RWPE1 (cell line): ENCODE measurements at places on chromosomes 1 and 21.

- DNase-seq: no peak
Observed at GRCh38 chr1:1597275-1597930, 2.5 kb downstream of the FNDC10 start.

GRCh38 chr1:156136970-156137483, 16.4 kb upstream of the SEMA4A start:
- DNase-seq: no peak

DNA sequence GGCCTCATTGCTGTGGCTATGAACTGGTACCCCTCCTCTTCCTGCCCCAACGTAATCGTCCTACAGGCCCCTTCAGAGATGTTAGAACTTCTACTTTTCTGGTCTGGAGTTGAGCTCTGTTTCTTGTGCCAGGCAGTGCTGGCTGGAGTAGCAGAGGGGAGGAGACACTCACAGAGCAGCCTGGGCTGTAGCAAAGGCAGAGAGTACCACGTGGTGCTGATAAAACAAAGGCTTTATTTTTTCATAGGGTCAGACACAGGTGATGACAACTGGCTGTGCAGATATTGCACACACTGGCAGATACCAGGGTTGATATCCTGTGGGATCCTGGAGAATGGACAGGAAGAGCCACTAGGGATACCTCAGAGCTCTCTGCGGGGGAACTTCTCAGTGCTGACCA, 23.2 kb downstream of the CRCT1 start:
- no peak for DNase-seq

DNA sequence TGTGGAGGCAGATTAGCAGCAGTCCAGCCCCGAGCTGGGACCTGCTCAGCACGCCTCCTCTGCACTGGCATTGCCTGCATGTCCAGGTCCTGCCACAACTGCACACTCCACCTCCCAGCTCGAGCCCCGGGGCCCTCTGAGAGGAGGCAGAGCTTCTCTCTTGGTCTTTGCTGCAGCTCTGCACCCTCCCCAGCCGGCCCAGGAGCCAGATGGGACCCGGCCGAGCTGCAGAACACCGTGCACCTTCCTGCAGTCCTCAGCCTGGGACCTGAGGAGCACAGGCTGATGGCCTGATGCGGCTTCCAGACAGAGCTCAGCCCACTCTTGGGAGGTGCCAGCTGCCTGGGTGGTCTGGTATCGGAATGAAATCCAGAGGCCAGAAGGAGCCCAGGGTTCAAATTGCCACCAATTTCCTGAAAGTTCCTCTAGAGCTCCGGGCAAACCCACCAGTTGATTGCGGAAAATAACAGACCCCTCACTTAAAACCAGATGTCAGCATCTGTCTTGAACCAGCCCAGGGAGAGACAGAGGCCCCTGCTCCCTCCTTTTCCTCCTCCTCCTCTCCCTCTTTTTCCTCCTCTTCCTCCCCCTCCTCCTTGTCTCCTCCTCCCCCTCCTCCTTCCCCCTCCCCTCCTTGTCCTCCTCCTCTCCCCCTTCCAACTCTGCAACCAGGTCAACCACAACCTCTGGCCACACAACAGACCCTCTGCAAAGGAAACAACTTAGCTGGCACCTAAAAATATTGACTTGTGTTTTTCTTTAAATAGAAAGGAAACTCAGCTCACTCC, 10.6 kb upstream of the SPSB1 start:
- no peak for DNase-seq

GRCh38 chr1:231252336-231252735, 11.3 kb downstream of the GNPAT start:
- DNase-seq: peak; percentile 8

- DNase-seq: no peak
Observed at GRCh38 chr1:95034506-95034905, 38.2 kb downstream of the ALG14 start.

GRCh38 chr1:14262637-14263036, 335.8 kb upstream of the KAZN start:
- no peak for DNase-seq

- no peak for DNase-seq
Observed at GRCh38 chr1:15737324-15738319, 1.6 kb downstream of the SLC25A34 start.

DNA sequence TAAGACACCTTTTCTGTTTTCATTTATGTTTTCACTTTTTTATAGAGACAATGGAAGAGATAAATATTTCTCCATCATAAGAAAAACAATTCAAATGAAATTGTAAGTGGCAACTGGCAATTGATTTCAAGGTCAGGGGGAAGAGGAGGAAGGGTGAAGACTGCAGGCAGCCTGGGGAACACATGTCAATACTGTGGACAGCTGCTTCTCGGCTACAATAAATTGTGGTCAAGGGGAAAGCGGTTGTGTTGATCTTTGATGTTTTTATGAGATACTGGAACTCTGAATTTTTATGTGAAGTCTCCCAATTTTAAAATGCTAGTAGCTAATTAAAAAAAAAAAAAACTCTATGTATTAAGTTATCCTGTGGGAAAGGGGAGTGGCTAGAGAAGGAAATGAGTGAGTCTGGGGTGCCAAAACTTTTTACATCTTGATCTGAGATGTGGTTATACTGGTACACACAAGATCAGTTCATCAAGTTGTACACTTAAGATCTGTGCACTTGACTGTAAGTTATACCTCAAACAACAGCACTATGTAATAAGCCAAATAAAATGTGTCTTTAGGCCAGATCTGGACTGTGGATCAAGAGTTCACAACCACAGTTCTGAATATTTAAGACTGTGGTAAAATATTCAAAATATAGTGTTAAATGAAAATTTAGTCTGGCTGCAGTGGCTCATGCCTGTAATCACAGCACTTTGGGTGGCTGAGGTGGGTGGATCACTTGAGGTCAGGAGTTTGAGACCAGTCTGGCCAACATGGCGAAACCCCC, 18.0 kb downstream of the SSX2IP start:
- no peak for DNase-seq

GRCh38 chr1:163320891-163321290, 863 bp upstream of the NUF2 start:
- no peak for DNase-seq

GRCh38 chr1:34829250-34829649, 30.3 kb downstream of the SMIM12 start:
- DNase-seq: no peak

DNA sequence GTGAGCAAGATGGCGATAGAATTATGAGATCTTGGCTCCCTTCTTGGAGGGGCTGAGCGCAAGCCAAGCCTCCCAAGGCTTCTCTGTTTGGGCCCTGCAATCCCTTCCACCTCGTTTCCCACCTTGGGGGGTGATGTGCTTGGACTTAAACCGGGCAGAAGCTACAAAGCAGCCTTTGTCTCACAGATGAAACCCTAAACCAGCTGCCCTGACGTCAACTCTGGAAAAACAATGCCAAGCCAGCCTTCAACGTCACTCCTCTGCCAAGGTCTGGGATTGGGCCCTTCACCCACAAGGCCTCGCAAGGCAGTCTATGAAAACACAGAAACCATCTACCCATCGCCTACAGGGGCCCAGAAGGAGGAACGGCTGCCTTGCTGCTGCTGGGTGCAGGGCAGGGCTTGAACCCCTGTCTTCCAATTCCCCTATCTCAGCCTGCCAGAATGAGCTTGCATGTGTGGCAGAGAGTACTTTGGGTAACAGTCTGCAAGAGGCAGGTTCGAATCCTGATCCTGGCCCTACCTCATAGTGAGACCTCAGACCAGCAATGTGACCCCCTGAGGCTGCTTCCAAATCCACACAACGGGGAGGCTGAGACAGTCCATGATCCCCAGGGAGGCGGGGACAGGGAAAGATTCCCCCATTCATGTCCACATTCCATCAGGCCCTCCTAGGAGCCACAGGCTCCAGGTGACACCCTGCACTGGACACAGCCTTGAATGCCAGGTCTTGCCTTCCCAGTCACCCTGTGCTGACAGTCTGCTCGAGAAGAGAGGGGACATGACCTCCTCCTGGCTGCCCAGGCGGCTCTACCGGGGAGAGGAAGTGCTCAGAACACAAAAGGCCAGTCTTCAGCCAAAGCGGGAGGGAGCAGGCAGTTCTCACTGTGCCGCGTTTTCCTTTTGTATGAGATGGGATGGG, 15.0 kb downstream of the IFFO2 start:
- no peak for DNase-seq

GRCh38 chr1:52249831-52250230, 107.9 kb downstream of the ZFYVE9 start:
- DNase-seq: no peak

GRCh38 chr21:43972850-43973633, 39.1 kb upstream of the TRAPPC10 start:
- DNase-seq: no peak

- no peak for DNase-seq
Observed at GRCh38 chr1:169563650-169564049, 22.6 kb downstream of the F5 start.

- peak; percentile 36 for DNase-seq
Observed at GRCh38 chr1:15684468-15685291, 560 bp downstream of the PLEKHM2 start.

DNA sequence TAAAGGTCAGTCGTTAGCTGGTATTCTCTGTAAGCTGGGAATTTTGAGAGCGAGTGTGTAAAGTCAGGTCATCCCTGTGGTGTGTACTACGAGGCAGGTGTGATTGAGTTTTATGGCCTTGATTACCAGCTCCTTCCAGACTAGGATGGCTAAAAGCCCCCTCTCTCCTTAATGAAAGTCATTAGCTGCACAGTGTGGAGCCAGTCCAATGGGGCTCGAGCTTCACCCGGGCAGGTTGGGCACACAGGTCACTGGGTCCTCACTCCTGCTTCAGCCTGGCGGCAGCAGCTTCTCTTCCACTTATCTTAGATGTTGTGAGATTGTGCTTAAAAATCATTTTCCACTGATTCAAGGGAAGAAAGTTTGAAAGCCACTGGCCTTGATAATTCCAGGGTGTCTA, 3.0 kb downstream of the DMRTB1 start:
- no peak for DNase-seq

DNA sequence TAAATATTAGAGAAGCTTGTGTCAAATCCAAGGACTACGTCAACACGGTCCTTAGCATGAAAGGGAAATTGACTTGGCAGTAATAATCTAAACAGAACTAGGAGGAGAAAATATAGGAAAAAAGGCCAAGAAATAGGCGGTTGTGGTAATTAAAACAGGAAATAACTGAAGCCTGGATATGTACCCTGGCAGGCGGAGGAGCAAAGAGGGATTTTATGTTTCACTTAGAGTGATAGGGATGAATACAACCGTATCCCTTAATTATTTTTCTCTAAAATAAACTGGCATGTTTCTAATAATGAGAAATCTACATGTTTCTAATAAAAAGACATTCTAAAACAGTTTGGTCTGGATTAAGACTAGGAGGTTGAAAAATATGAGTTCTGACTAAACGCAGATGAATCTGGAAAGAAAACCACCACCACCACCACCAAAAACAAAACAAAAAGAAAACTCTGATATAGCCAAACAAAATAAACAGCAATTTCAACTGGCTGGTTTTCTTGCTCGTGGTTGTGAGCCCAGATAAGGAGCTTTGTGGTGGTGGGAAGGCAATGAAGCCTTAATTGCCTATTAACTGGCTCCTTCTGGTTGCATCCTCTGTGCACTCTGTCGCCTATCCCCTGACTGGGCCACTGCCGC, 334.2 kb upstream of the SNX7 start:
- no peak for DNase-seq

GRCh38 chr1:10242811-10243210, 32.4 kb downstream of the KIF1B start:
- DNase-seq: no peak

DNA sequence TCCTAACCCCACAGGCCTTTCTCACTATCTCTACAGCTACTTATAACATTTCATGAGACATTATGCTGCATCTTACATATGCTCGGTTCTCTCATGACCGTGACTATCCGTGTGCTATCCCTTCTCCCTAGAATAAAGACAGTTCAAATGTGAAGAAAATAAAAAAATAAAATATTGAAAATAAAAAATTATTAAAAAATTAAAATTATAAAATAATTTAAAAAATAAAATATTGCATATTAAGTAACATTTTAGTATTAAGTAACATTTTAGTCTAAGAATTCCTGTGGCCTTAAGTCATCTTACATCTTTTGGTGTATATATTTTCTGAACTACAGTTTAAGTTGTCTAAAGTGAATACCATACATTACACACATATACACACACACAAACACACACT, 415.5 kb downstream of the DPYD start:
- no peak for DNase-seq

GRCh38 chr1:25806418-25806817, 6.4 kb downstream of the SELENON start:
- no peak for DNase-seq

DNA sequence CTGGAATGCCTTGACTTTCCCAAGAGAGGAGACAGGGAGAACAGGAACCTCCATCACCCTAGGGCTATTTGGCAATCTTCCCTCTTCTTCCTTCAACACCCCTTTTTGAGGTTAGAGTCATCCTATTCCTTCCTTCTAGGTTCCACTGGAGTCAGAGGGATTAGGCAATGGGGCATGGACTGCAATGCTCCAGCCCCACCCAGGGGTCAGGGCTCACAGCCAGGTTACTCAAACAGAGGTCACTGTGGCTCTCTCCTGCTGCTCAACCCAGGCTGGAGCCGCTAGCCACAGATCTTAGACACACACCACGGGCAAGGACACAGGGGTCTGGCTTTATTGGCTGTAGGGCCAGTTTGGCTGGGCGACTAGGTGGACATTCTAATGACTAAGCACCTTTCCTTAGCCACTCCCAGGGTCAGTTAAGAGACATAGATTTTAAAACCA, 145.5 kb upstream of the NRIP1 start:
- peak; percentile 87 for DNase-seq

GRCh38 chr1:183443011-183443410, 24.8 kb upstream of the NMNAT2 start:
- DNase-seq: no peak

DNA sequence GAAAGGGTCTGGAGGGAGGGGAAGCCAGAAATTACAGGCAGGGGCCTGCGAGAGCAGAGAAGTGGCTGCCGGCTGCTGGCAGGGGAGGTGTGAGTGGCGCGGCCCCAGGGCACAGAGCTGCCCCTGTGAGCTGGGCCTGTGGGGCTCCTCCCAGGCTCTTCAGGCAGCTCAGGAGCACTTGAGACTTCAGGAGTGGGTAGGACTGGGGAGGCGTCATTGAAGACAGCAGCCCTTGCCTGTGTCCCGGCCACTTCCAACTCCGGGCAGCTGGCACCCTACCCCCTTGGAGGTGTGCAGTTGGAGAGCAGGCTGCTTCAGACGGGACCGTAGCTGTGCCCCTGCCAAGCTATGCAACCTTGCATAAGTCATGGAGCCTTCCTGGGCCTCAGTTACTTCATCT, 87.5 kb upstream of the ACTL8 start:
- DNase-seq: no peak

GRCh38 chr1:92848201-92848600, 16.4 kb downstream of the RPL5 start:
- DNase-seq: peak; percentile 46
